Erythroblast (primary cell): ENCODE measurements at places on chromosomes 16 and 17.

- no peak for DNase-seq
Measured at GRCh38 chr16:81680444-81681275, 98.4 kb upstream of the PLCG2 start.

- no peak for DNase-seq
Measured at GRCh38 chr16:15031179-15031578, 24.7 kb downstream of the NTAN1 start.

DNA sequence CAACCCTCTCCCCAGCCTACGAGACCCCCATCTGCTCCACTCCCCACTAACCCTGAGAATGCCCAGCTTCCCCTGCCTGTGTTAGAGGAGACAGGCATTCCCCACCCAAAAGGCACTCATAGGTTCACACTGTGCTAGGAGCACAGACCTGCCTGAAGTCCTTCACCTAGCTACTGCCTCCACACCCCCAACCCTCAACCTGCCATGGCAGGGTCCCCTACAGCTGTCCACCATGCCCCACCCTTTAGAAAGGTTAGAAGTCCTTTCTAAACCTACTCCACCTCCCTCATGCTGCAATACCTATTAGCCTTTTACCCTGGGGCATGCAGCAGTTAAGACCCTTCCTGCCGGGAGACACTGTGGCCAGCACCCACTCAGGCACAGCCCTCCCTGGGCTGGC is 9.1 kb downstream of the SRCIN1 start:
- no peak for DNase-seq

- DNase-seq: no peak
Measured at GRCh38 chr17:57557834-57558681, 187.0 kb downstream of the CCDC182 start.

DNA sequence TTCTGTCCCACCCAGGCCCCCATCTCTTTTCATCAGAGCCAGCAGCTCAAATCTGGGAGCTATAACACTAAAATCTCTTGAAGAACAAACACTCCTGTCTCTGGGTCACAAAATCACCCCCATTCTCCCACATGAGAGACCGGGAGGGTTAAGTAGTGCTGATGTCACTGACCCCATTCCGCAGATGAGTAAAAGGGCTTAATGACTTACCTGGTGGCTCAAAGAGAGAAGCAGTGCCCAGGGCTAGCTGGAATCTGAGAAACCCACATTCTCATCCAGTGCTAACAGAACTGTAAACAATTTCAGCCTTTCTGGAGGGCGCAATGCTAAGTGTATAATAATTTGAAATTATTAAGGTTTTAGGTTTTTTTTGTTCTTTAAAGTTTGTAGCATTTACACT is 26.3 kb upstream of the LHX1 start:
- no peak for DNase-seq

DNA sequence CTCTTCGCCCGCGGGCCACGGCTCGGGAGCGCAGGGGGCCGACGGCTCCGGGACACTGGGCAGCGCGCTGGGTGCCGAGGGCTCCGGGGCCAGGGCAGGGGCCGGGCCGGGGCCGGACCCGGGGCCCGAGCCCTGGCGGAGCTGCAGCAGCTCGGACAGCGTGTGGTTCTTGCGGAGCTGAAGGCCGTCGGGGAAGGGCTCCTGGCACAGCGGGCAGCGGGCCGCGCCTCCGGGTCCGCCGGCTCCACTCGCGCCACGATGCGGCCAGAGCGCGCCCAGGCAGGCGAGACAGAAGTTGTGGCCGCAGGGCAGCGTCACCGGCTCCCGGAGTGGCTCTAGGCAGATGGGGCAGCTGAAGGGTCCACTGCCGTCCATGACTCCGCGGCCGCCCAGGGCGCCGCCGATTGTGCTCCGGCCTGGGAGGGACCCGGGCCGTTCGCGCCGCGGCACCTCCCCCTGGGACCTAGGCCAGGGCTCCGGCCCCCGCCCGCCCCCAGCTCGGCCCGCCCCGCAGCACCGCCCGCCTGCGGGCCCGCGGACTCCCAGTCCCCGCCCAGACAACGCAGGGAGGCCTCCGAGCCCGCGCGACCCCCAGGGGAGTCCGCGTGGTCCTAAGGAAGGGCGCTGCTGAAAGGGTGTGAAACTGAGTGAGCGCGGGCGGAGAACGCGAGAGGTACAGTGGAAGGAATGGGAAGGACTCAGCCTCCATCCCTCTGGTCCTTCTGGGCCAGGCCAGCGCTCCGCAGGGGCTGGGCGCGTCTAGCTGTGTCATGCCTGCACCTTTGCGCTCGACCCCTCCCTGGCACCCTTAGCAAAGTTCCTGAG is at the start of gene TRIM47:
TRIM47 (minus strand) TSS at position 408 of the 825 bp plus-strand sequence; CDS start at position 375, 33 bp downstream.
- peak; percentile 55 for DNase-seq

DNA sequence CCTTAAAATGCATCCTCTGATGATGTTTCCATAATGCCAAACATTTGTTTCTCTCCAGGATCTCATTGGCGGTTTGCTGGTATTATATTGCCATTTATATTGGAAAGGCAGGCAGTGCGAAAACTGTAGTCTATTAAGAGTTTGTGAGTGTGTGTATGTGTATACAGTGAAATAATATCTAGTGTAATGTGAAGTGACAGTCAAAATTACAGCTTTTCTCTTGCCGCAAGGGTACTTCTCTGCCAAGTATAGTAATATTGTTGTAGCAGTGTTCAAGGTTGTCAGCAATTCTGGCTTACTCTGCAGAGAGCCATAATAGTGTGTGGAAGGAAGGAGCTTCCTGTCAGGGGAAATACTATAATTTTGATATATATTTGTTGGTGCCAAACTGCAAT is 178.6 kb downstream of the WWOX start:
- DNase-seq: no peak

DNA sequence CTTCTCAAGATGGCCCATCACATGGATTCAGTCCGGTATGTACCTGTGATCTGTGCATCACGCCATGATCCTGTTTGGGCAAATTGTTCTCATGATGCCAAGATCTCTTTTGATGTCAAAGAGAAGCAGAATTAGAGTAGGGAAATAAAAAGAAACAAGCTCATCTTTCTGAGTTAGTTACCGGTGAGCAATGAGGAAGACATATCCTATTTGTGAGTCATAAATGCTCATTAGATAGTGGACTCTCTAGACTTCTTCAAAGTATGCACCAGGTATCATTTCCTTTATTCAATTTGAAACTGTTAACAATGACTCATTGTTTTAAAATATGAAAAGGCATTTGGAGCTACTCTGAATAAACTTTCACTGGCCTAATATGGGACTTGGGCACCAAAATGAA is 8.0 kb upstream of the KRTAP4-12 start:
- DNase-seq: no peak

- DNase-seq: no peak
Measured at GRCh38 chr17:16662936-16663335, 9.3 kb upstream of the ZNF624 start.
